ENCODE measurements at places on chromosomes 7 and 10. TPM values are rescaled to one million over a fixed set of nuclear protein-coding genes. Genes with fewer than 3 reads are reported as not detected.

The ZFAND4 gene
- 22.0 TPM for total RNA-seq

- DNase-seq: no peak
These were observed 36.5 kb upstream of the AKR1C2 start for GRCh38 chr10:5040010-5040673.

DNA sequence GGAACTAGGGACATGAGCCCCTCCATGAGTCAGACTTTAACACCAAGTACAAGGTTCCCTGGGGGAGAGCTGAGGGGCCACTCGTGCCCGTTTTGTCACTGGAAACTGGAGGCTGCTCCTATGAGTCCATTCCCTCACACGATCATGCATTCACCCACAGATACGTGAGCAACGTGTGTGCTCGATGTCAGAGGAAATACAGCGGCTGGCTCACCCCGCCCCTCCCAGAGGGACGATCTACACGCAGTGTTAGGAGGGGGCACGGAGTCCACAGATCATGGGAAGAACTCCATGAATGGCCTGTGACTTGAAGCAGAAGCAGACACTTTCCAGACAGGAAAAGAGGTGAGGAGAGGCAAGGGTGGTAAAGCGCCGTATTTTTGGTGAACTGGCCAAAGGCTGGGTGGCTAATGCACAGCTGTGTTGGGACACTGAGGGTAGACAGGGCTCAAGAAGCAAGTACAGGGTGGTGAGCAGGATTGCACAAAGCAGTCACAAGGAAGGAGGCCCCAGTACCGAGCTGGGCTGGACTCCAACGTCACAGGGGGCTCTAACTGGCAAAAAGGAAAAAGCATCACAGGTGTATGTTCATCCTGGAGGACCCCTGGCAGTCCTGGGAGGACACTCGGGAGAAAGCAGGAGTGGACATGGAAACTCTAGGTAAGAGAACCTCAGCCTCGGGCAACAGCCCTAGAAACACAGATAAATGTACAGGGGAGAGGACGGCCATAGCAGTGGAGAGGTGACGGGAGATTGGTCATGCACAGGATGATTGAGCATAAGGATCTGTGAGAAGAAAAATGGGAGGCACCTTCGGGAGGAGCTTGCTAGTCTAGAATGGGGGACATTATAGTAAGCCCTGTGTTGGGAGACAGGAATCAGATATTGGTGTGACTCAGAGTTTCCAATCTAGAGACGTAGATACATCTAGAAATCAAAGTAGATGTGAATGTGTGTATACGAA lies 41.2 kb downstream of the TNS3 start:
- no peak for DNase-seq

GRCh38 chr10:82335831-82336230 lies 460.8 kb downstream of the NRG3 start:
- no peak for DNase-seq

DNA sequence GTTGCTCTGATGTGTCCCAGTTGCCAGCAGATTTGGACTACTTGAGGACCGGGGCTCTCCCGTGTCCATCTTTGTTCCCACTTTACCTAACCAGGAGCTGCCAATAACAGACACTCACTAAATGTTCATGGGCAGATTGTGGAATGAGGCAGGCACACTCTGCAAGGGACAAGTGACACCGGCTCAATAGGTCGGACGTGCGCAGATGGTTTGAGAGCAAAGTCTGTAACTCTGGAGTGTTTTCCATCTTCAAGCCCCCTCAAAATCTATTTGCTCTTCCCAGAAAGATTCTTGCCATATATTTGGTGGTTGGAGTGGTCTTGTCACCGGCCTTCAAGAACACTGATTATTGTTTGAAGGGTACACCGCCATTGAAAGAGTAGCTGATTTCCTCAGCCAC lies 47.2 kb downstream of the THNSL1 start:
- DNase-seq: no peak

- DNase-seq: peak; percentile 8
These were observed 75.9 kb downstream of the CCNY start for GRCh38 chr10:35412003-35412723.

DNA sequence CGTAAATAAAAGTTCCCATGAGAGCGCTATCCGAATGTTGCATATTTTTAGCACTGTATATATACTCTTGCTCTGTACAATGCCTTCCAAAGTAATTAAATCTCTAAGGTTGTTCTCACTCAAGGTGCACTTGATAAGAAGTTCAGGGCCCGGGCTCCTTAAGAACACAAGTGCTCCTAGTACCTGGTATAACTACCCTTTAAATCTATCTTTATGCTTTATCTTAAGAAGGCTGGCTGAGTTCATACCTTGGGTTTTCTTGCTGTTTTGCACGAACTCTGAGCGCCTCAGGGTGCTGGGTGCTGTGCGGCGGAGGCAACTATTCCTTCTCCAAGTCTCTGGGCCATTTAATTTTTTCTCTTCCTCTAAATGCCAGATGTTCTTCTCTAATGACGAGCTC lies 80.4 kb downstream of the DNMBP start:
- no peak for DNase-seq

DNA sequence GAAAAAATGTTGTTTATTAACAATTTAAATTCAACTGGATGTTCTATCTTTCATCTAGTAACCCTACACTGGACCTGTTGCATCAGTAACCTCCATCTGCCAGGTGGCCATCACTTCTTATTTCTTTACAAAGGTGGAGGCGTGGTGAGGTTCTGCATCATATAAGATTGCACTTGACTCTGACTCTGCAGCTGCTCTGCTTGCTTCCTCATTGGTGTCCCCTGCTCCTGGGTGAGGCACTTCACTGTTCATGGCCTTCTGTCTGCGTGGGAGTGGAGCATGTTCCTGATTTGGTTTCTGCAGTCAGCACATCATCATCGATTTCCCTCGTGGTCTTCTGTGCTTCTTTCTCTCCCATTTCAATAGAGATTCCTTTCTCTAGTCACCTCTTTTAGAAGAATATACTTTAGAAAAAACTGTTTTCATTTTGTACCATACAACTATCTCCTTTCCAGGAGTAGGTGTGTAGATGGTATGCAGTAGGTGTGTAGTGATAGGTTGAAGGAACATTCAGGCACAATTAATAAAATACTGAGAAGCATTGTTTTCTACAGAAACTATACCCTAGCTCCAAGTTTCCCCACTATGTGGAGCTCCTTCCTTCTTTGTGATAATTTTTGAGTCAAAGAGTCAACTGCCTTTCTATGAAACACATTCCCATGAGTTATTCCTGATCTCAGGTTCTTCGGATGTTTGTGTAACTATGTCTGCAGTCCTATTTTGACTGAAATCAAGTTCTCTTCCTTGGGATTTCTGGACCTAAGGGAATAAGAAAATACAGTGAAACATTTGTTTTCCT lies 231.7 kb upstream of the CNTNAP2 start:
- no peak for DNase-seq

- DNase-seq: no peak
These were observed 572.6 kb downstream of the IPMK start for GRCh38 chr10:57694956-57695608.

The VTI1A gene
- 28.1 TPM for total RNA-seq

All from adrenal gland (tissue), 19 donors.